ENCODE measurements at places on chromosomes 4 and X. TPM values are rescaled to one million over a fixed set of nuclear protein-coding genes. Genes with fewer than 3 reads are reported as not detected.

- DNase-seq = no peak
These were observed 93.7 kb downstream of the RTL5 start for GRCh38 chrX:72038016-72038415.

- no peak for DNase-seq
These were observed 42.4 kb downstream of the RAI2 start for GRCh38 chrX:17818726-17819125.

GRCh38 chrX:12657433-12657832 is 133.8 kb upstream of the PRPS2 start:
- no peak for DNase-seq

DNA sequence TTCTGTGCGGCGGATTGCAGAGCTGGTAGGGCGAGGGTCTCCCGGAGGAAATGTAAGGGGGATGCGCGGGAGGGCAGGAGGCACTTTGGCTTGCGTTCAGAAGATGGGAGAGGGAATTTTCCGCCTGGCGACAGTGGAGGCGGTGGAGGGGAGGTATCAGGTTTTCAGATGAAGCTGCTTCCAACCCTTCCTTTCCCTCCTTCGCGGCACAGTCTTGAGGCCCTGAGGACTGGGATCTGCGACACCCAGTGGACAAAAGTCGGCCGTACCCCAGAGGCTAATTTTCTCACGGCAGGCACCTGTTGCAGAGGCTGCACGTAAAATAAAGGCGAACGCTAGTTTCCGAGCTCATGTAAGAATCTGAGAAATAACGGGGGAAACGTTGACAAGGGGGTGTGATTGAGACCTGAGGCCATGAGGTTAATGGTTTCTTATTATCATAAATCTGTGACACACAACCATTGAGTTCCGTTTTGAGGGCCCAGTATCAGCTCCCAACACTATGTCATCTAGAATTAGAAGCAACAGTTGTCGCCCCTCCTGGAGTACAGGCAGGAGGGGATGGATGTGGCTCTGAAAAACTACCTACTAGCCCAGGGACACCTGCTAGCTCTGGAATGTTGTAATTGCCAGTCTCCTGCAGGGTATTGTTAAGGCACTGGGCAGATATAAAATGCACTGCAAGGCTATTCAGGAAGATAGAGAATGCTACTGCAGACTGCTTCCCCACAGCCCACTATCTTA is 1.1 kb downstream of the ZCCHC18 start:
- DNase-seq = peak; percentile 30

- no peak for DNase-seq
These were observed 32.6 kb upstream of the SPON2 start for GRCh38 chr4:1204828-1205585.

GRCh38 chr4:86493460-86493859 is 100.7 kb upstream of the PTPN13 start:
- DNase-seq = peak; percentile 16

- DNase-seq = no peak
These were observed 220.2 kb upstream of the ATP6AP2 start for GRCh38 chrX:40360557-40360956.

DNA sequence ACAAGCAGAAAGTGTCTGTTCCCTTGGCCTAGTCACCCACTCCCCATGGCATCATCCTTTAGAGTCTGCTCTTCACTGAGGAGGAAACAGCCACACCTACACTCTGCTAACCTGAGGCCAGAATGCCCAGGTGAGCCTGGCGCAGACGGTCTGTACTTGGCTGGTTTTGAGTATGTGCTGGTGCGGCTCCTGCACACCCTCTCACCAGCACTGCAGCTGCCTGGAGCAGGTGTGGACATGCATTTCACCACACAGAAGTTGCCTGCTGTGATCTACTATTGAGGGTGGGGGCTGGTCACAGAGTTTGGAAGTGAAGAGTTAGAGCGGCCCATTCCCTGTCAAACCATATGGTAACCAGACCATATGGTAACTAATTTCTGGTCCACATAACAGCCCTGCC is 39.5 kb downstream of the KANTR start:
- no peak for DNase-seq

- DNase-seq = no peak
These were observed 248.1 kb upstream of the PPARGC1A start for GRCh38 chr4:24137671-24138601.

DNA sequence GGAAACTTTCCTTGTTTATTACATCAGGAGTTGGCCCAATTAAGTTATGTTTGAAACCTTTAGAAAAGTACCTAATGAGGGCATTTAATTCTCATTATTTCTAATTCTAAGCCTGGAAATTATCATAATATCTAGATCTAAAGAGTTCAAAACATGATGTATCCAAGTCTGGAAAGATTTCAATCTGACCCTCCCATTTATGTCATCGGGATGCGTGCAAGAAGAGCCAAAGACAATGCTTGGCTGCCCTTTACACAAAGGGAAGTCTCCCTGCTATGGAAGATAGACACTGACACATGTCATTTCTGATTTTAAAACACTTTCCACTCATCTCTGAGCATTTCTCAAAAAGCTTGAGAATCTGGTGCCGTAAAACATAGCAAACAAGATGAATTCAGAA is 222.4 kb downstream of the ANTXR2 start:
- no peak for DNase-seq

DNA sequence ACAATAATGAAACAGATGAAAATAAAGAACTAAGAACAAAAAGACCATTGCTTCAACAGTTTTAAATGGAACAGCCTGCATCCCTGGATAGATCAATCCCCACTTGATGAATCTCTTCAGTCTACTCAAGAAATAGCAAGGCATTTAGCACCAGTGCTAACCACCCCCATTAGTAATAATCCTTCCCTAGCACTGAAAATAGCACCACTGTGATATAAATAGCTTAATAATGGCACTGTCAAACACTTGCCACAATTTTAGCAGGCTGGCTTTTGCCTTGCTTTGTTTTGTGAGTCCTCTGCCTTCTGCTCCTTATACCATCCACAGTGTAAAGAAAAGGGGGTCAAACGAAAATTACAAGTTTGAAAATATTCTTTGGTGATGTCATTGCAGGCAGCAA is 17.4 kb downstream of the DCX start:
- no peak for DNase-seq

GRCh38 chr4:163666332-163666873 is 171.9 kb downstream of the TMA16 start:
- no peak for DNase-seq

- no peak for DNase-seq
These were observed 54.6 kb upstream of the PARM1 start for GRCh38 chr4:74878323-74878722.

The PIM2 gene
- total RNA-seq = 5.0 TPM

The ATP2B3 gene
- not detected for total RNA-seq

The SPP1 gene
- 10.8 TPM for total RNA-seq

The SYN1 gene
- 0.13 TPM for total RNA-seq

The HSFX1 gene
- total RNA-seq = 0.26 TPM

The LRAT gene
- not detected for total RNA-seq
